ENCODE measurements at places on chromosomes 4 and X.

DNA sequence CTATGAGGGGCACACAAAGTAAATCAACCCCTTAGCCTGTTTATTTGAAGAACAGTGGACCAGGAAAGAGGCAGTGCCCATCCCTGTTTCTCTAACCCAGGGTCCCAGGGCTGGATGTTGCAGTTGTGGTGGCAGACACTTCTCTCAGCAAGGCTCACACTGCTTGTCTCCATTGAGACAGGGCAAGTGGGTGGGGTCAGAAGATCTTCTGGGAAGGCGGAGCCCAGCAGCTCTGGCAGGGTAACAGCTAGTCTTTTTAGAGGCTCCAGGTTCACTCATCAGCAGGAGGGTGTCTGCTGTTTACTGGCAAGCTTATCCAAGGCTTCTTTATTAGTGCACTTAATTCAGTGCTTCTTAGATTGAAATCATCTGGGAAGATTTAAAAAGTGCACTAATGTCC is 659.8 kb upstream of the DIPK2B start:
- no peak for DNase-seq

DNA sequence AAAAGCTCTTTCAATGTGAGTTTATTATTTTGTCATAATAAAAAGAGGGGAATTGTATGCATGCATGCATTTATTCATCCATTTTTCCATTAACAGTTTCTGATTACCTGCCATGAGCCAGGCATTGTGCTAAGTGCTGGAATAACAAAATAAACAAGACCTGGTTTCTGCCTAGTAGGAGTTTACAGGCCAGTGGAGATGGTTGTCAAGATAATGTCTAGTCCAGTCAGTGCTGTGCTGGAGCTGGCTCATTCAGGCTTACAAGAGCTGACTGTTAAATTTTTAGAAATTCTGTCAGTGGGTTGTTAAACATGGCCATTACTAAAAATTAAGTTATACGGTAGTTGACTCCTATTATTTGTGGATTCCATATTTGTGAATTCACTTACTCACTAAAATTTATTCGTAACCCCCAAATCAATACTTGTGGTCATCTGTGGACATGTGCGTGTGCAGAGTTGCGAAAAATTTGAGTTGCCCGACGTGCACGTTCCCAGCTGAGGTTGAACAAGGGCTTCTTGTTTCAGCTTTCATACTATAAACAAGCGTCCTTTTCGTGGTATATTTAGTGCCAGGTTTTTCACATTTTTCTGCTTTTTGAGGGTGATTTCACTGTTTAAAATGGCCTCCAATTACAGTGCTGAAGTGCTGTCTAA is 172.3 kb upstream of the RPS6KA3 start:
- DNase-seq = no peak

DNA sequence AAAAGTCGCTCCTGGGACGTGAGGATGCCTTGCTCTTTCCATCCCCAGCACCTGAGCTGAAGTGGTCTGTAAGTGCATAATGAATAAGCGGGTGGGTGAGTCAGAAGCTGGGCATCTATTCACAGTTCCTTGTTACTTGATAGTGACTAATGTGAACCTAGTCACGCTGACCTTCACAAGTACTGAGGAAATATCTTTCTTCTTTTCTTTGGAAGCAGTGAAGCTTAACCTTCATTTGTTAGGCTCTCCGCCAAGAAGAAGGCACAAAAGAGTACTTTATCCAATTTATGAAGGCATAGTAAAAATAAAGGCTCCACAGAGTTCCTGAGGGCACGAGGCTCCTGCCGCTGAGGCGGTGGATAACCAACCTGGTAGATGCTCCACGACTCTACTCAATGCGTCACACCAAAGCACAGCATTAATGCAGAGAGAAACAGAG is 475.7 kb upstream of the SLIT2 start:
- no peak for DNase-seq

DNA sequence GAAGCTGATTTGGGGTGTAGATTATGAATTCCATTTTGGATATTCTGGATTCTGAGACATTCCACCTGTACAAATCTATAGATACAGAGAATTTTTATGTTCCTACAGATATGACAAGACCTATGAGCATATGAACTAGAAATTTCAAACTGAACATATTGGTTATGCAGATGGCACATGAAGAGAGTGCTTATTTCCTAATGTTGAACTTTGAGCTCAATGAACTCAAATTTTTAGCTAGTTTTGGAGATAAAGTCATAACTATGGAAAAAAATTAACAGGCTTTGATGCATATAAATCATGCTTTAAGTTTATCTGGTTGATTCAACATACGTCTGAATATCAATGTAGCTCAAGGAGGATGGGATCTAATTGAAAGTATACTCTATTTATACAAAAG is 8.9 kb downstream of the CHIC2 start:
- DNase-seq = no peak

GRCh38 chr4:15893962-15894361 is 44.6 kb downstream of the FGFBP1 start:
- no peak for DNase-seq

GRCh38 chr4:74320559-74321118 is 12.4 kb downstream of the EPGN start:
- DNase-seq = peak; percentile 4

DNA sequence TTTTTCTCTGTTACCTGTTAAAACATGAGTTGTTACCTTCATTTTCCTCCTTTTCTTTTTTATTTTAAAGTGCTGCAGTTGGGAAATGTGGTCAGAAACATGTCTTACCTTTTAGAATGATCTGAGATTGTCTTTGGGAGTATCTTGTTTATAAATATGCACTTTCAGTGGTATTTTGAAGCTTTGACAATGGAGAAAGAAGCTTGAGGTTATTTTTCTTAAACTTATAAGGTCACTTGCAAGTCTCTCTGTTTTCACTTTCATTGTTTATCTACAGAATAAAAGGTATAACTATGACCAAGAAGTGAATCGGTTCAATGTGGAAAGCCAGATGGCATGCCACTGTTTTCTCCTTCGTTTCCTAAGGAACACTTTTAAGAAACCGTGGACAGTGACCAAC is 167.5 kb upstream of the SLC7A11 start:
- no peak for DNase-seq

- no peak for DNase-seq
These were observed 363.1 kb upstream of the SLIT2 start for GRCh38 chr4:19888587-19888986.

DNA sequence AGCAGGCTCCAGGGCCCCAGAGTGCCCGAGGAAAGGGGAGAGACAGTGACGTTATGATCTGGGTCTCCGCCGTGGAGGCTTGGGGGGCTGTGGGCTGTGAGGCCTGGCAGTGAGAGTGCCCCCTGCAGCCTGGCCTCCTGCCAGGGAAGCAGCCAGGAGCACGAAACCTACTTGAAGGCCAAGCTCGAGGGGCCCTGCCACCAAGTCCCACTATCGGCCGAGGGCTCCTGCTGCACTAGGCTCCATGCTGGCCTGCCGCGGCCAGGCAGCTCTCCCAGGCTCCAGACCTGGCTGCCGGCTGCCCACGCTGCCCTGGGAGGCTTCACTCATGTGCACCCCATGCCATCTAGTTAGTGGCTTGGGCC is 18.7 kb downstream of the FLNA start:
- no peak for DNase-seq

DNA sequence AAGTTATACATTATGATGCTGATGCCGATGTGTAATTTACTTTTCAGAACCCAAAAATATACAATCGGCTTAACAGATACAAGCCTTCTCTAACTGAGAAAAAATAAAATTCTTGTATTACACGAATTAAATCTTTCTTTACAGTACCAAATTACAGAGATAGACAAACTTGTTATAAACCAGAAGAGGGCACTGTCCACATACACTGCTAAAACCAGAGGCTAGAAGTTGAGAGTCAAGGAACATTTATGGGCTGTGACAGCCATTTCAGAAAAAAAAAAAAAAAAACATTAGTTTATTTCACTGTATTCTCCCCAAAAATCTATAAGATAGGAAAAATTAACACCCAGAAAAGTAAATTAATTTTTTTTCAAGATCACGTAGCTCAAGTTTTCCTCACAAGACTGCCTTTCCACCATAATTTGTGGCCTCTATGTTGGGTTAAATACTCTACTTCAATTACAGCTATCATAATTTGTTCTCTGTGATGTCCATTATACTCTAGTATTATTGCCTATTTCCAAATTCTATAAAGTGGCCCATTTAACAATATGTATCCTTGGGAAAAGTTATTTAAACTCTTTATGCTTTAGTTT is 12.0 kb downstream of the EREG start:
- no peak for DNase-seq

Measured in CD4-positive, alpha-beta T cell treated with Interleukin-17A for 4 hours (primary cell).